ENCODE measurements at places on chromosomes 4 and X. TPM values are rescaled to one million over a fixed set of nuclear protein-coding genes. Genes with fewer than 3 reads are reported as not detected.

DNA sequence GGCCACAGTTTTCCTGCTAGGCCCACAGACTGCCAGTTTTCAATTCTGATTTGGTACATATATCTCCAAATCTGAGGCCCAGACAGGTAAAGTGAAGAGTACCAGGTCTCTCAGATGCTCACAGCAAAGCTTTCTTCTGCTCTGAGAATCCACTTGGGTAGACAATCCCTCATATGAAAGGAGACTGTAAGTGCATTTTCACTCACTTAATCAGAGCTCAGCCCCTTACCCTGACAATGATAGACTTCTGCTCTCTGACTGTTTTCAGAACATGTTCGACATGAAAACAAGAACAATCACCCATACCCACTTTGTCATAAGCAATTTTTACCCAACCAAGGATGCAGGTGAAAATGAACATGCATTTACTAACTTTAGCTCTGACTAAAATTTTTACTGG lies 7.1 kb downstream of the GPRIN3 start:
- DNase-seq = no peak

The IBSP gene
- total RNA-seq = not detected

DNA sequence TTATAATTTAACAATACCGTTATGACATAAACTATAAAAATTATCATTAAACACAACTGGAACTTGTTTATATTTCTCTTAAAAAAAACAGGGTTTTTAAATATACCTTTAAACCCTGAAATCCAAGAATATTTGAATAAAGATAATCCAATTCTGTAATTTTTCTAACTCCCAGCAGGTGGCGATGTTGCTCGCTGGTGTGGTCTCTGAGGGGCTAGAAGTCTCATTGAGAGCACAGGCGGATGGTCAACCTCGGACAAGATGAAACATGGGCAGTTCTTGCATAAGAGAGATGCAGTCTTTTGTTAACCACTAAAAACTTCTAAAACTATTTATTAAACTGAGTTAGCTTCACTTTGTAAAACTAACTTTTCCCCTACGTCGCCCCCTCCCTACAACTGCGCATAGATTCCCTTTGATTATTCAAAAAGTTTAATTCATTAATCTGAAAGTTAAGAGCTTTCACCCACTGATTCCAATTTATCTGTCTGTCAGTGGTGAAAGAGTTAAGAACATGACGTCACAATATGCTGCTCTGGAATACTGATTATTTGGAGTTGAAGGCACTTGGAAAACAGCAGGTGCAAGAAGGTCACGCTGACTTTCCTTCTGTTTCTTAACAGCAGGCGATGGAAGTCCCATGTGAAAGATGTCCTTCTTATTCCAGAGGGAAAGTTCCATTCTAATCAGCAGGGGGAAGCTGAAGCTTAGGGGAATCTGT lies 29.5 kb downstream of the DMP1 start:
- no peak for DNase-seq

GRCh38 chr4:180398564-180398963 lies 1844.6 kb upstream of the TENM3 start:
- no peak for DNase-seq

The TSPAN6 gene
- 5.0 TPM for total RNA-seq
